HAP-1 (cell line): ENCODE measurements at places on chromosomes 2 and 18.

DNA sequence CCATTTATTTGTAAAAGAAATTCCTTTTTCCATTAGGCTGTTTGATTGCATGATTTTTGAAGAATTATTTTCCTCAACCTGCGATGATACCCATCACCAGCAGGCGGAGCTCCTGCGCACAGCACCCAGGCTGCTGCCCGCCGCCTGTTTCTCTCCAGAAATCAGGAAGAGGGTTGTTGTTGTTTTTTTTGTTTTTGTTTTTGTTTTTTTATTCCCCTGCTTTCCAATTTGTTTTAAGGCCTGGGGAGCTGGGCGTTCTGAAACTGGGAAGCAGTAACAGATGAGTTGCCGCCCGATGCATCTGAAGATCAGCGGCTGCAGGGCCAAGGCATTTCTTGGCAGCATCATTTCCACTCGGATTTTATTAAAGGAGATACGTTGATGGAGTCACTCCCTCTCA lies 132.1 kb downstream of the MBP start:
- DNase-seq: peak; percentile 28

DNA sequence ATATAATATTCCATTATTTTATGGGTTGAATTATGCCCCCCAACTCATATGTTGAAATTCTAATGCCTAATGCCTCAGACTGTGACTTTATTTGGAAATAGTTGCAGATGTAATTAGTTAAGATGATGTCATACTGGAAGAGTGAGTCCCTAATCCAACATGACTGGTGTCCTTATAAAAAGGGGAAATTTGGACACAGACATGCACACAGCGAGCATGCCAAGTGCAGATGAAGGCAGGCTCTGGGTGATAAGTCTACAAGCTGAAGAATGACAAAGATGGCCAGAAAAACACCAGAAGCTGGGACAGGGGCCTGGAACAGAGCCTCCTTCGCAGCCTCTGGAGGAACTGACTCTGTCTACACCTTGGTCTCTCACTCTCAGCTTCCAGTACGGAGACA lies 10.0 kb upstream of the ASAP2 start:
- no peak for DNase-seq

DNA sequence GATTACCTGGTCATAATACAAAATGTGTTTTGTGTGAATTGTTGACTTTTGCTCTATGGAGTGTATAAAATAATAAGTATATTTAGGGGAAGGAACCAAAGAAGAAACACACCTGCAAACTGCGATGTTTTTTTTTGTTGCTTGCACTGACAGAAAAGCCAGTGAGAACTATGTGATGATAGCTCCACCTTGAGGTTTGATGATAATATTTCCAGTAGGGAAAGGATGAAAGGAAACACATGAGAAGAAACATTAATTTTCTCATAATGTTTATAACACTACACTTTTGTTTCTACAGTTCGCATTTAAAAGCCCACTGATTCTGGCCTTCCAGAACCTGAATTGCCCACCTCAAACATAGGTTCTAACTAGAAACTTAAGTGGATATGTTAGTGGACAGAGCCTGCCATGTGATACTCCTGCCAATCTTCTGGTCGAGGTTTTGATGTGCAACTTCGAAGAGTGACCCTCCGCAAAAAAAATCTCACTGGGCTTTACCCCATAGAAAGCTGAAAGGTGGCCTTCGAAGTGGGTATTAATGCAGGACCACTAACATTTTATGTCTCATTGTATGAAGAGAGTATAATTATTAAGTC lies 476.4 kb upstream of the SPHKAP start:
- DNase-seq: no peak

GRCh38 chr18:62778976-62779869 lies 63.9 kb downstream of the PHLPP1 start:
- peak; percentile 67 for DNase-seq

DNA sequence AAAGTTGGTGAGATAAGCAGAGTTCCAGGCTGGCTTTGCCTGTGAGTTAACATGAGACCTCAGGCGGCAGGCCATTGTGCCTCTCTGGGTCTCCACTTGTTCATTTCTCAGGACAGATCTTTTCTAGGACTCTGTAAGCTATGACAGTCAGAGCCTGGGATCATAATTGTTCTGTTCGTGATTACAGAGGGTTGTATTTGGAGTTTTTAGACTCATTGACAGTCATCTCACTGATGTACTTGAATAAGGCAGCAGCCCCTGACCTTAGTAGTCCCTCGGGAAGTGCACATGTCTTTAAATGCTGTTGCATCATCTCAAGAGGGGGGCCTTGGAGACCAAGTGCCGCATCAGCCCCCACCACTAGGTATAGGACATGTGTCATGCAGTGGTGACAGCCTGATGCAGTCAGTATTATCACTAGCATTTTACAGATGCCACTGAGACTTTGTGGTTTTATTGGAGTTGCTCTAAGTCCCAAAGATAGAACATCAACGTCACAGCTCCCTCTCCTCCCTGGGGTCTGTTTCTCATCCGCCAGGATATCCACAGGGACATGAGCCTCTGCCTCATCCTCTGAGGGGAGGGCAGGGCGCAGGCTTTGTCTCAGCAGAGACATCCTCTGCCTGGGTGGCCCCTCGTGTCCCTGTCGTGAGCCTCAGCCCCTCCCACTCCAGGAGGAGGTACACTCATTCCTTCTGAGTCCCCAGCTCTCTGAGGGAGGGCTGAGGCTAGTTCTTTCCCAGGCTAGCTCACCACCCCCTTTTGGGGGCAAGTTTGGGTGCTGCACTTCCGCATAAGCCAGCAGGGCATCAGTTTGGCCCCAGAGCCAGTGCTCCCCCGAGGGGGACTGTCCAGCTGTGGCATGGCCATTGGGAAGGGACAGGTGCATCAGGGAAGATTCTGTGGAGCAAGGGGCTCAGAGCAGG lies 14.1 kb downstream of the GLI2 start:
- DNase-seq: no peak

GRCh38 chr2:241279828-241280227 lies 35.6 kb downstream of the HDLBP start:
- DNase-seq: no peak

DNA sequence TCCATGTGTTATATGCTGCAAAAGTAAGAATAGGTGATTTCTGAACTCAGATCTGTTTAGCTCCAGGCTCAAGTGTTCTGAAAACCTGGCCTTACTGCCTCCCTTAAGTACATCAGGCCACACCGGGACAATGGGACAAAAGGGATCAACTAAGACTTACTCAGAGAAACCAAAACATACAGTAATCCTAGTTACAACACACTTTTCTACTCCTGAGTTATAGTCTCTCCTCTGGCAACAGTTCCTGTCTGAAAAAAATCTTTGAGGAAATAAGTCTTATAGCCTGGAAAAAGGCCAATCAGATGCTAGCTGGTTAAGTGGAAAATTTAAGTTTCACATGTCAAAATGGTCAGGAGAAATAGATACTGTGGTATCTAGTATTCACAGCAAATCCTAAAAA lies 5.6 kb downstream of the METTL5 start:
- peak; percentile 53 for DNase-seq

DNA sequence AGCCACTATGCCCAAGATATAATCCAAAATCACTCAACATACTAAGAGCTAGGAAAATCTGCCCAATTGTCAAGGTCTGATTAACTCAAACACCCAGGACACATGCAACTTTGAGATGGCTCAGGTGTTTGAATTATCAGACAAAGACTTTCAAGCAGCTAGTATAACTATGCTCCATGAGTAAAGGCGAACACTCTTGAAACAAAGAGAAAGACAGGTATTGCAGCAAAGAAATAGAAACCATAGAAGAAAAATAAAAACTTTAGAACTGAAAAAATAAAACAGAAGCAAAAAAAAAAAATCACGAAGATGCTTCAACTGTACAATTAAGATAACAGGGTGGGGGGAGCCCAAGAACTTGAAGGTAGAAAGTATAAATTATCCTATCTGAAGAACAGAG lies 214.2 kb downstream of the EIPR1 start:
- DNase-seq: no peak

DNA sequence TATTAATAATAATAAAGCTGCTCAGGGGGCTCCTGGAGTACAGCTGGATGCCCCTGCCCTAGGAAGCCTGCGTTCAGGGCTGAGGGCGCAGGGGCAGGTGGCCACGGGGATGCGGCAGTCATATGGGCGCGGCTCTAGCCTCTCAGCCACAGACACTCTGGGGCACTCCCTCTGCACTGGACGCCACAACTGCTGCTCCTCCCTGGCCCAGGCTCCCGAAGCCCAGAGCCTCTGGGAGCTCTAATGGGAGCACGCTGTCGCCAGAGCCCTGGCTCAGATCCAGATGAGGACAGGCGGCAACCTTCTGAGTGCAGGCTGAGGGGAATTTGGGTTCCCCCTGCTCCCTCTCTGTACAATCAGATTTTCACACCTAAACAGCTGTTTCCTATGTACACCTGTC lies 93.6 kb downstream of the MTCL1 start:
- no peak for DNase-seq

DNA sequence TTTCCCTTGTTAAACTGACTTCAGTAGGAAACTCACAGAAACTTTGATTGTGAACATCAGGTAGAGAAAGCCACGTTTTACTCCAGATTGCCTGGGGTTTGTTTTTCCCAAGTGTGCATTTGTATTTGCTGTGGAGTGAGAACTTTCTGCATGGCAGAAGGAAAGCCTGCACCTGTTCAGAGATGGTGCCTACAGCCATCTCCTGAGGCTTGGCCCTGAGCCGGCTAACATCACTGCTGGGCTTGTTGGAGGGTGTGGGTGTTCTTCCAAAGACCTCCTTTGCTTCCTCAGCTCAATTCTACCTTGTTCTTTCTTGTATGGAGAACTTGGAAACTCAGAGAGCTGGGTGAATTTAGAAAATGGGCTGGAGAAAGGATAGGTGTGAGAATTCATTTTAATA lies 16.1 kb downstream of the KCNS3 start:
- no peak for DNase-seq

DNA sequence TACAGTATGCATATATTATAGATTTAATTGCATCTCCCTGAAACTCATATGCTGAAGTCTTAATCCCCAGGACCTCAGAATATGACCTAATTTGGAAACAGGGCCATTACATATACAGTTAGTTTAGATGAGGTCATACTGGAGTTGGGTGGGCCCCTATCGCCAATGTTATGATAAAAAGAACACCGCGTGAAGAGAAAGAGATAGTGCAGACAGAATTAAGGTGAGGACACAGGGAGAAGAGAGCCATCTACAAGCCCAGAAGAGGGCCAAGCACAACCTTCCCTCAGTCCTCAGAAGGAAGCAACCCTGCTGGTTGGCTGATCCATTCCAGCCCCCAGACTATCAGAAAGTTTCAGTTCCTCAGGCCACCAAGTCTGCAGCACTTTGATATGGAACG lies 311.9 kb upstream of the RAB6C start:
- no peak for DNase-seq

DNA sequence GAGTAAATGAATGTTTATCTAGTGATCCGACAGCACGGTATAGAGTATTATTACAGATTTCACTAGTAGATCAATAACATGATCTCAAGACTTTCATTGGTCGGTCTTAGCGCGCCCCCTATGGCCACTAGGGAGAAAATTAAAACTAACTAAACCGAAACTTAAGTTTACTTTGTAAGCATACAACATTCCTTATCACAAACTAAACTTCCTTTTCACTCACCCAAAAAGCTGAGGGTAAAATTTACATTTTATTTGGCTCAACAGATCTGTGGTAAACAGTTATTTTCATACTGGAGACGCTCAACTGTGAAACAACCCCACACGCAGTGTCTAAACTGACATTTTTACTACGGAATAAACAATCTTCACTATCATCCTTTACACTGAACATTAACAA lies 215.6 kb upstream of the MAP2 start:
- peak; percentile 55 for DNase-seq

DNA sequence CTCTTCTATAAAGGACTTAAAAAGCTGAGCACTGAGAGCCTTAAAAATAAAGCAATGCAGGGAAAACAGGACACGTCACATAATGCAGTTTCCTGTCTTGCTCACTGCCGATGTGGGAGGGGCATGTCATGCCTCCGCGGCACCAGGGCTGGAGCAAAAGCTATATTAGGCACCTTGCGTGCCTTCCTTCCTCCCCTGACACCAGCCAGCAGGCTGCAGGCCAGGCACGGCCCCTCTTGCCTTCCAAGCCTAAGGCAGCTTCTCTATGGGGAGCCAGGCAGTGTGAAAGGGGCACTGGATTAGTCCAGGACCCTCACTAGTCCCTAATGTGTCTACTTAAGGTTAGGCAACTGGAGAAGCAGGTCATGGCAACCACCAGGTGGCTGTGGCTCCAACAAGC lies 26.3 kb downstream of the MRPL35 start:
- DNase-seq: no peak

DNA sequence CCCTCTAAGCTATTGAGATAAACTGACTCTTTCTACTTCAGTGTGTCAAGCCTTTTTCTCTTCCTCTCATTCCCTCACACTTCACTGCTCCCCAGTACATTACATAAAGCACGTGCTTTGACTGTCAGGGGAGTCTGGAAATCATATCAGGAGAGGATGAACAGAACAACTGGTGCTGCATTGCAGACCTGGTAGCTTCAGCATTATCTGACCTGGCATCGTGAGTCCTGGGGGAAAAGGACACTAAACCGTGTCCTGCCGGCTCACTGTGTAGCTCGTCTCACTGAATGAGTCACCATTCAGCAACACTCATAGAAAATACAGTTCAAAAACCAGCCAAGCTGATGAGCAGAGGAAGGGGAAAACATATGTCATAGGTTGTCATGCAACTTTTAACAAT lies 108.5 kb upstream of the UNC80 start:
- DNase-seq: peak; percentile 11

GRCh38 chr2:226001716-226002115 lies 602.2 kb downstream of the NYAP2 start:
- no peak for DNase-seq

GRCh38 chr18:76396792-76397191 lies 98.2 kb downstream of the ZNF516 start:
- DNase-seq: no peak

- DNase-seq: no peak
Measured at GRCh38 chr2:241686324-241686649, 328 bp downstream of the DTYMK start.

GRCh38 chr2:75356865-75357264 lies 157.5 kb upstream of the TACR1 start:
- DNase-seq: no peak

DNA sequence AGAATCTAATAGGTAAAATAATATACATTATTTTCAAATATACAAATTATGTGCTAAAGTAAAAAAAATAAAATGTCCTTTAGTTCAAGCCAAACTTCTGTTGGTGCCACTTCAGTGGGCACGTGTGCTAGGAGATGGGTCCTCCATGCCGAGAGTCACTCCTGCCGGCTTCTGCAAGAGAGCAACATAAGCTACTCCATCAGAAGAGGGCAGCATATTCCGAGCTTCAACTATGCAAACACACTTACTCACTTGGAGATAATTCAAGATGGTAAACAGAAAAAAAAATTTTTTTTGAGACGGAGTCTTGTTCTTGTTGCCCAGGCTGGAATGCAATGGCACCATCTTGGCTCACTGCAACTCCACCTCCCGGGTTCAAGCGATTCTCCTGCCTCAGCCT lies 24.4 kb downstream of the CNOT11 start:
- DNase-seq: no peak

- DNase-seq: no peak
Measured at GRCh38 chr2:121709776-121710469, 26.8 kb downstream of the NIFK start.

- DNase-seq: no peak
Measured at GRCh38 chr2:53087262-53087873, 680.2 kb upstream of the CHAC2 start.

GRCh38 chr18:32042337-32042736 lies 23.7 kb downstream of the RNF125 start:
- no peak for DNase-seq

- no peak for DNase-seq
Measured at GRCh38 chr2:101873543-101873942, 118.2 kb upstream of the IL1R2 start.
